Placental epithelial cell (primary cell): ENCODE measurements at places on chromosomes 1 and 21. TPM values are rescaled to one million over a fixed set of nuclear protein-coding genes. Genes with fewer than 3 reads are reported as not detected.

Gene CENPS
- 11.2 and 18.5 TPM in 2 replicates for total RNA-seq

Gene HCRTR1
- total RNA-seq, result not detected in 2 replicates

Gene RBM11
- under 0.01 TPM in 1 of 2 replicates, not detected in the other for total RNA-seq

Gene CELA3B
- not detected in 2 replicates for total RNA-seq

Gene NPHS2
- total RNA-seq, result not detected in 2 replicates

Gene OR2L3
- total RNA-seq, result not detected in 2 replicates

Gene PRKACB
- total RNA-seq, result 21.2 and 32.8 TPM in 2 replicates

Gene BMP8B
- not detected in 2 replicates for total RNA-seq

Gene PGLYRP4
- total RNA-seq, result not detected in 2 replicates

Gene UTS2
- total RNA-seq, result not detected in 2 replicates
